Panc1 (cell line): ENCODE measurements at places on chromosomes 12 and 14. TPM values are rescaled to one million over a fixed set of nuclear protein-coding genes. Genes with fewer than 3 reads are reported as not detected.

REP15 gene
- 1.9 TPM for total RNA-seq

SLC6A13 gene
- total RNA-seq: 0.57 TPM

GRCh38 chr12:51320311-51320694 lies 3.7 kb downstream of the BIN2 start:
- H3K4me3 ChIP-seq: no peak overlapping the region
- H3K36me3 ChIP-seq: no peaks in the 10 kb centered on the region
- H3K4me1 ChIP-seq: no peaks in the 10 kb centered on the region

DNA sequence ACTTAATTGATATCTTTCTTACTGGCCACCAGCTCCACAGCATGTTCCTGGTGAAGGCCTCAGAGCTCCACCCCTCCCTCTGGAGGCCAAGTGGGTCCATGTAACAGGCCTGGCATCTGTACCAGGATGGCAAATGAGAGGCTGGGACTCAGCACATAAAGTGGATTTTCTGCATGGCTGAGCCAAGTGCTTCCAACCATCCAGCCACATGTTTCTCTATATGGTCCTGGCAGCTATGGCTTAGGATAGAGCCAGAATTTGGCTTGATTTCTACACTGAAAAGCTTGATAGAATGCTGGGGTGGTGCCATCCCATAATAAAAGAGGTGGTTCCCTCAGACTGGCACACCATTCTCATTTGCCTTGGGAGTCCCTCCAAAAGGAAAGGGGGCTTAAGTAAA lies 94.1 kb downstream of the PAX9 start:
- no peaks in the 10 kb centered on the region for H3K36me3 ChIP-seq
- no peaks in the 10 kb centered on the region for H3K4me1 ChIP-seq
- DNase-seq: no peak
- H3K4me3 ChIP-seq: no peak overlapping the region

GRCh38 chr12:88993651-88994050 lies 358.6 kb downstream of the DUSP6 start:
- peak; percentile 15 for DNase-seq
- H3K36me3 ChIP-seq: no peaks in the 10 kb centered on the region
- H3K27ac ChIP-seq: no peak overlapping the region

- no peak for DNase-seq
- no peak overlapping the region for H3K27ac ChIP-seq
- no peaks in the 10 kb centered on the region for H3K36me3 ChIP-seq
- no peaks in the 10 kb centered on the region for H3K27me3 ChIP-seq
- no peak overlapping the region for H3K4me3 ChIP-seq
These were observed 525.8 kb downstream of the FSCB start for GRCh38 chr14:43981135-43981768.

DNA sequence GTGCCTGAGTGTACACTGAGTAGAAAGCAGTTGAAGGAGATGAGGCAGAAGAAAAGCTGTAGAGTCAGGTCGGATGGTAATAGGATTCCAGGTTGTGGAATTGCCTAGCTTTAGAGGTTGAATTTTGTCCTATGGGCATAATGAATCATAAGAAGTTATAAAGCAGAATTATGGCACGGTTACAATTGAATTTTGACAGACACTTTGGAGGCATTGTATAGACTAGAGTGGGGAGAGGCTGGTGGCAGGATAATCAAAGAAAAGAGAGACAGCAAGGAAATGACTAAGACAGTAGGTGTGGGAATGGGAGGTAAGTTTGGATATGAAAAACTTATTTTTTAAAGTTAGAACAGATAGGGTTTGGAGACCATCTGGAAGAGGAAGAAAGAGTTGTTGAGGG lies 102.6 kb downstream of the NTN4 start:
- no peak overlapping the region for H3K4me3 ChIP-seq
- H3K36me3 ChIP-seq: no peaks in the 10 kb centered on the region
- no peaks in the 10 kb centered on the region for H3K4me1 ChIP-seq
- H3K27me3 ChIP-seq: no peaks in the 10 kb centered on the region
- DNase-seq: no peak
- no peak overlapping the region for H3K27ac ChIP-seq

DNA sequence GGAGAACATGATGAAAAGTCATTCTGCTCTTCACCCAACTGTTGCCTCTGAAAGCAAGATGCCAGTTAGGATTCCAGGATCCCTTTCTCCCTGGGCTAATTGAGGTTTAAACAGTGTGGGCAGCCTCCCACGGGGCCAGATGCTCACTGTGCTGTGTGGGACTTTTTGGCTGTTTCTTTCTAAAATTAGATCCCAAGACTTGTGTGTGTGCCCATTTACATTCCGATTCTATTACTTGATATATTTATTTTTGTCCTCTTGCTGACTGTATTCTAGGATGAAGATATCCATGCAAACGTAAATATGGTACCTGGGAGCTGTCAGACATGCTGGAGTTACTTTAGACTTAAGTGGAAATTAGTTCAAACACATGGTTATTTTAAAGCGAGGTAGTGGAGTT lies 6.2 kb downstream of the IFT43 start:
- DNase-seq: no peak
- H3K36me3 ChIP-seq: no peaks in the 10 kb centered on the region
- H3K27ac ChIP-seq: no peak overlapping the region
- no peak overlapping the region for H3K4me3 ChIP-seq
- H3K27me3 ChIP-seq: no peaks in the 10 kb centered on the region
